ENCODE measurements at places on chromosomes 16 and 17. TPM values are rescaled to one million over a fixed set of nuclear protein-coding genes. Genes with fewer than 3 reads are reported as not detected.

GRCh38 chr16:16015849-16016248, 66.4 kb downstream of the ABCC1 start:
- DNase-seq = no peak

GRCh38 chr17:35514564-35514963, 22.9 kb downstream of the SLFN12L start:
- no peak for DNase-seq

The IRX5 gene
- total RNA-seq = 1.6 TPM

DNA sequence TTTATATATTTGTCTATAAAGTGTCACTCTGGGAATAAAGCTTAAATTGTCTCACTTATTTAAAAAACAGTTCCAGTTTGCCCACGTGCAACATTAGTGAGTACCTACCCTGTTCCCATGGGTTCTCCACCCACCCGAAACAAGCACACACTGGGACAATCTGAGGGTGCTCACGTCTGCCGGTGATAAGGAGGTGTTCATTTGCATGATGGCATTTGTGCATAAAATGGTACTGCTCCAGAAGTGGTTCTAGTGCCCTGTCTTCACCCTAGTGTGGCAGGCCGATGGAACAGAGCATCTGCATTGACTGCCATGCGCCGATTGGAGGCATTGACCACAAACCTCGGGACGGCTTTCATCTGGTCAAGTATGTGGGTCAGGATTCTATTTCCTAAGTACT, 35.6 kb upstream of the ENDOV start:
- no peak for DNase-seq

DNA sequence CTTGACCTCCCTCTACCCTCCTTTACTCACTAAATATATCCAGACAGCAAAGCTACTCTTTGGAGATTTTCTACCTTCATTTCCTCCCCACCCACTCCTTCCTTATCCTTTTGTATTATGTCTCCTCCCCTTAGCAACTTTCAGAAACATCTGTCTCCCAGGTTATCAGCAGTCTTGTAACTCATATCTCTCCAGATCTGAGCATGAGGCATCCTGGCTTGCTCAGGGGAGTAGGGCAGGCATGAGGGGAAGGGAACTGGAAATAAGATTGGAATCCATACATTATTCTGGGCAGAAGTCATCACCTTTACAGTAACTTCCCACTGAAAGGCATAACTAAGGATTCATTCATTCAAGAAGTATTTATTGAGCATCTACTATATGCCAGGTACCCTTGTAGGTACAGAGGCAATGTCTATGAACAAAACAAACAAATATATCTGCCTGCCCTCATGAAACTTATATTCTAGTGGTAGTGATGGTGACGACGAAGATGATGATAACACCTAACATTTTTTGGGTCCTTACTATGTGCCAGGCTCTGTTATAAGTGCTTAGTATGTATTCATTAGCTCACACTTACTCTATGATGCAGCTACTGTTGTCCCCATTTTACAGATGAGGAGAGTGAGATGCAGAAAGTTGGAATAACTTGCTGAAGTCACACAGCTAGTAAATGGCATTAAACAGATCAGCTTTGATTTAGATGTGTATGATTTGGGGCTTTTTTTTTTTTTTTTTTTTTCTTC, 123.9 kb upstream of the CACNG3 start:
- no peak for DNase-seq

DNA sequence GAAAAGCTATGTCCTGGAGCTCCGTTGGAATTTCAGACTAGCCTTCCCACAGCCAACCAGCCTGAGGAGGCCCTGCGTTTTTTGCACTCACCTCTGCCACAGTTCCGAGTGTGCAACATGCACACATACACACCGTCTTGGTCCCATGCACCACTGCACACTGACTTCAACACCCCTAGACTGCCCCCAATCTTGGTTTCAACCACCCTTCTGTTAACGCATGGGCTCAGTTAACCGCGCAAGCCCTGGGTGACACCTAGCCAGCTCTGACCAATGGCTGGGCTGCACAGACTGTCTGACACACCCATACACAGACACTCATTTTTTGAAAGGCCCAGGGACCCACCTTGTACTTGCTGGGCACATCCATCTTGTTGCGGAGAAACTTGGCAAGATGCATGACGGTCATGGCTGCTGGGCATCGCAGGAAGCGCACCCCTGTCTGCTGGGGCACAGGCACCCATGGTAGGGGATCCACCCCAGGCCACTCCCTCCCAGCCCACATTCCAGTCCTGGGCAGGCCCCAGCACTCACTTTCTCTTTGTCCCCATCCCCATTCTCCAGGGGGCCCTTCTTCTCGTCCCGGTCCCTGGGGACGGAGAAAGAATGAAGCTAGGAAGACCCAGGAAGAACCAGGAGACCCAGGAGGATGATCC, 8.0 kb downstream of the CISD3 start:
- no peak for DNase-seq

The DRC3 gene
- total RNA-seq = 2.6 TPM

The C16orf74 gene
- 8.5 TPM for total RNA-seq

DNA sequence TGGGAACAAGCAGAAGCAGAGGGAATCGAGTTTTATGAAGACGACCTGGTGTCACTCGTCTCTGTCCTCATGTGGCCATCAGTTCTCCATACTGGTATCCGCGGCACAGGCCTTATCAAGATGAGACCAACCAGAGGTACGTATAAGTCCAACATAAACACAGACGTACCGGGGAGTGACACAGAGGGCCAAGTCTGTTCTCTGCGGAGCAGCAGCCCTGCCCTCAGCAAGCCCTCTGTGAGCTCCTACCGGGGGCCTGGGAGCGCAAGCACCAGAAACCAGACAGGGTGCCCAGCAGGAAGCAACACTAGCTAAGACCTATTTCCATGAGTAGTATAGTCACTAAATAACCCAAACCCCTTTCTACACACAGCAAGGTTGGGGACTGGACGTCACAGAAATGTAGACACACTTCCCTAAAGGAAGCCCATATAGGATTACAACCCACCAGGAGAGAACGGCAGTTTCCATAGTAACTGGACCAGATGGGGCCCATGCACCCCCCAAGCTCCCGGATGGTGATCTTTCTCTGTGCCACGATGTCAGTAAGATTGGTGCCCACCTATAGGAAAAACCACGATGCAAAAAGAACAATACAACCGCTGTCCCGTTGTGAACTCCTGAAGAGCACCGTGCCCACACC, 911 bp downstream of the ARL16 start:
- no peak for DNase-seq

DNA sequence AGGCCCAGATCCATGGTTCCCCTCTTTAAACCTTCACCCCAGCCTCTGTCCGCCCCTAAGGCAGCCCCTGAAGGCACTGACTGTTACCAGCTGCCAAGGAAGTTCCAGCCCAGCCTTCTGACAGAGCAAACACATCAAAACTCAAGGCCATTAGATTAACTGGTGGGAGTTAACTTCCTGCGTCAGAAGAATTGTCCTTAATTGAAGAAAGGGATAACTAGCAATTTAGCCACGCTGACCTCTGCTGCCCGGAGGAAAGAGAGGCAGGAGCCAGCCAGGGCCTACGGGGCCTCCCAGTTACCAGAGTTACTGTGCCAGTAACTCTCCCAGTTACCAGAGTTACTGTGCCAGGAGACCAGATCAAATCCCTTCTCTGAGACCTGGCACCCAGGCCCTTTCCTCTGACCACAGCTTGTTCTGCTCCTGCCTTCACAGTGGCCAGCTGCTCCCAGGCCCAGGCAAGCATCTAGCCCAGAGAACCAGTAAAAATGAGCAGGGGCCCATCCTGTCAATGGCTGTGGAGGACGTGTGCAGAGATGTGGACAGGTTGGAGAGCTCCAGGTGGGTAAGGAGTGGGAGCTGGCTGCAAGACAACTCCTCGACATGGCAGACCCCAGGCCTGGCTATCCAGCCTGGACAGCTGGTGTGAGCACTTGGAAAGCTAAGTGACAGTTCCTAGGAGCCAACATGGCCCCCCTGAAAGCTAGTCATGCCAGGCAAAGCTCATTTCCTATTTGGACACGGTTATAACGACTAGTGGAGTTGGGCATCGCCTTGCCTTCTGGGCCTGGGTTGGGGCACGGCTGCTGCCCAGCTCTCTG, 2.8 kb upstream of the PITPNM3 start:
- DNase-seq = no peak
